HFFc6 (cell line): ENCODE measurements at places on chromosomes 6 and 20.

GRCh38 chr6:36216559-36216958 is 20.0 kb downstream of the BRPF3 start:
- peak; percentile 41 for DNase-seq

DNA sequence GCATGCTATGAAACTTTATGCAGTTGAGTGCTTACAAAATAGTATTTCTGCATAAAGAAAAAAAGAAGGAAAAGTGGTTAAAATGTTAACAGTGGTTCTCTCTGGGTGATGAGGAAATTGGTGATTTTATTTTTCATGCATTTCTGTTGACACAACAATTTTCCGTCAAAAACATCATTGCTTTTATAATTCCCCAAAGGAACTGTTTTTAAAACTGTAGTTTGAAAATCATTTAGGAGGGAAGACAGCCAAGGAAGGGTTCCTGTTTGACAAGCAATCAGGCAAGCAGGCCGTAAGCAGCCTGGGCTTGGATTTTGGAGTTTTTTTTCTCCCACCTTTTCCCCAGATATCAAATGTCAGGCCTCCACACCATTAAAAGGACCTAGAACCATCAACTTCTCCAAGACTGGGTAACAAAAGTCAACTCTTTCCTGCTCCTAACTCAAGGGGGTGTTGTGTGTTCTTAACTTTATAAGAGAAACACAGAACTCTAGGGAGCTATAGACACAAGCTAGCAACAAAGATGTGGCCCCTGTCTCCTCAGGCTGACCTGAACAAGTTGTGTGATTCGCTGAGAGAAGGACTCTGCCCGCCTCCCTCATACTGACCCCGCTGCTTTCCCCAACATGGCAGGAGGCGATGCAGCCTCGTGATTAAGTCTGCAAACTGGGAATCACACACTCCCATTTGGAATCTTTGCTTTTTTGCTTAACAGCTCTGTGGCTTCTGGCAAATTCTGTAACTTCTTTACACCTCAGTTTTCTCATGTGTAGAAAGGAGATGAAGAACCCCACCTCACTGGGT is 146.6 kb downstream of the BCAS1 start:
- DNase-seq = no peak

GRCh38 chr6:63573899-63574553 is 1.7 kb downstream of the LOC128125822 start:
- peak; percentile 49 for DNase-seq

- no peak for DNase-seq
These were observed 19.6 kb upstream of the ARMH2 start for GRCh38 chr6:24818346-24818745.

DNA sequence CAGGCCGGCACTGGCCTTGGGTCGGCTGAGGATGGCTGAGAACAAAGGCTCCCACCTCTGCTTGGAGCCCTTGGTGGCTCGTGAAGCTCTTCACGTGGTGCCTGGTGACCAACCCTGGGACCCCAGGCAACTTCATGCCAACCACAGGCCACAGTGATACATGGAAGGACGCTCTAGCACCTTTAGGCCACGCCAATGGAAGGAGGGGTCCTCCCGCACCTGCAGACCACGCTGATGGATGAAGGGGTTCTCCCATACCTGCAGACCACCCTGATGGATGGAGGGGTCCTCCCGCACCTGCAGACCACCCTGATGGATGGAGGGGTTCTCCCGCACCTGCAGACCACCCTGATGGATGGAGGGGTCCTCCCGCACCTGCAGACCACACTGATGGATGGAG is 62.5 kb downstream of the ERMARD start:
- no peak for DNase-seq

- DNase-seq = no peak
These were observed 52.7 kb downstream of the LYRM4 start for GRCh38 chr6:5208057-5208456.

- DNase-seq = no peak
These were observed 161.4 kb downstream of the TBXT start for GRCh38 chr6:166005944-166006899.

GRCh38 chr20:36252511-36252910 is 16.2 kb downstream of the AAR2 start:
- no peak for DNase-seq

DNA sequence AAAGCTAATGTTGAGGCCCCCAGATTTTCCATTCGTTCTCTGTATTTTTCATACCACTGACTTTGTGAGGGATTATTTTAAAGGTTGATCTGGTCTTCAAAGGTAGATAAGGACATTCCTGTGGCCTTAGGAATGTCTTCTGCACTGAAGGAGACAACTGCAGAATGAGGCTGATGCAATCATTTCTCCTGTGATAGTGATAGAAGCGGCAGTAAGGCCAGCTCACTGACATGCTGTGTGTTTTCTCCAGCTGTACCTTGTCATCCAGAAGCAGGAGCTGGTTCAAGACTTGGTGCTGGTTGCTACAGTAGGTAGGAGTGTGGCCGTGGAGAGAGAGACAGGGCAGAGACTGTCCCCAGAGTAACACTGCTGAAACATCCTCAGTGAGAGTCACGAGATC is 53.8 kb downstream of the DCBLD1 start:
- DNase-seq = no peak

DNA sequence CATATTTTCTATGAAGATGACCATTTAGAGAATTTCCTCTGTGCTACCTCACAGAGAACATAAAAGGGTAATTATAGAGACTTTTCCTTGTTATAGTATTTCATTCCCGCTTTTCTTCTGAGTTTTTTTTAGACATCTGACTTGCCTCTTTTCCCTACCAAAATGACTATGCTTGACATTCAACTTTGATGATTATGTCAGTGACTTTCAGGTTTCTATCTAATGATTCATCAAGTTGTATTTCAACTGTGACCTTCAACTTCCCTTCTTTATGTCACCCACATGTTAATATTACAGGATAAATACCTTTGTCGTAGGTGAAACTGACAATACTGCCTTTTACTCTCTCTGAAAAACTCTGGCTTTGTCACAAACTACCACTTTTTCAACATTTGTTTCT is 95.3 kb downstream of the MLIP start:
- DNase-seq = no peak

DNA sequence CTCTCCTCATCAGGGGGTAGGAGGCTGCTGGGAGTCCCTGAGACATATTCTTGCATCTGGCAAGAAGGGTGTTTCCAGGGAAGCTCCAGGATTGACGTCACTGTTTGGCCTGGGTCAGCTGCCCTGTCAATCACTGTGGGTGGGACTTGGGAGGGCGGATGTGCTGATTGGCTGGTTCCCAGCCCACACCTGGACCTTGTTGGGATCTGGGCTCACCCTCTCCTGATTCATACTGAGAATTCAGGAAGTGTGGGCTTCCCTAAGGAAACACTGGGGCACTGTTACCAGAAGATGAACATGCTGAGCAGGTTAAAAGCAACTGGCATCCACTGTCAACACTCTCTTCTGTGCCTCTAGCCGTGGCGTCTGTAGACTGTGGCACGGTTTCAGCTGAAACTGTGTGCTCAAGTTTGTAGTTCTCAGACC is 36.5 kb downstream of the CDH26 start:
- no peak for DNase-seq

DNA sequence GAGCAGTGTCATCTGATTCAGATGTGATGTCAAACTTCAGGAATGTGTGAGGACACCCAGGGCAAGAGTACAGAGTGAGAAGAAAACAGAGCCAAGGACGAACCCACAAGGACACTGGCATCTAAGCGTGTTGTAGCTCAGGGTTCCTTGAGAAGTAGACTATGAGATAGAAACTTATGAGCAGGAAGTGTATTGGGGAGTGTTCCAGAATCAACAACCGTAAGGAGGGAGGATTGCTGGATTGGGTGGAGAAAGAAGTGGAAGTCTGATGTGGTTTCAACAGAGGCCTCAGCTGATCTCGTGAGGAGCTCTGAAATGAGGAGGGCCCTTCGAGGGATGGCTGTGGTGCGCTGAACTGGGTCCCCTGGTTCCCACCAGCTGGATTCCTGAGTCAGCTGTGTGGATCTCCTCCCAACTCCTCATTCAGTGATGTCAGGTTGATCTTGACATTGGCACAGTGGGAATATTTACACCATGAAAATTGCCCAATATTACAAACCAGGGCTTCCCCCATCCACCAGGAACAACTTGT is 25.7 kb upstream of the IGF2R start:
- peak; percentile 37 for DNase-seq
